ENCODE measurements at places on chromosomes 2 and 18.

DNA sequence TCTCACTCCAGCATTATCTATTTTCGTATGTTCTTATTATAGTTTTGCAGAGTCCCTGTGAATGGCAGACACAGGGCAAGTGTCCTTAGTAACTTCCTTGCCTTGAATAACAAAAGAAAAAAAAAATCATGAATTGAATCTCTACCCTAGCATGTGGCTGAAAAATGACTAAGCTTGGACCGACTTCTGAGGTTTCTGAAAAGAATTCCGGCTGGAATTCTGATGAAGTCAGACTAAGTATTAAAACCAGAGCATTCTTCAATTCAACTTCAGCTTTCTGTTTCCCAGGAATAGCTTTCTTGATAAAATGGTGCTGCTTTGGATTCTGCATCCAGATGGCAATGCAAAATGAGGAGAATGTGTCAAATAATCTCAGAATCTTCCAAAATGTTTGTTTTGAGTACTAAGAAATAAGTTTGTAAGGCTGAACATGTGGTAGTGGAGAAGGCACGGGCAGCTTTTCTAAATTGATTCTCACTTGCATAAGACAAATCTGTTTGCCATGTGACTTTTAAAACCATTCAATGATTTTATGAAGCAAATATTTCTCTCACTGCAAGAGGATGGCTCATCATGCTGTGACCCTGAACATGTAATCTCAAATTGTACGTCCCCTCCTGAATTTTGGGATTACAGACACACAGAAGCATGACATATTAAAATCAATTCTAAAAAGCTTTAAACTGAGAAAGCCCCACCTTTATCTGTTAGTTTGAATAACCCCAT lies 1462.8 kb upstream of the LRRTM1 start:
- DNase-seq: no peak

DNA sequence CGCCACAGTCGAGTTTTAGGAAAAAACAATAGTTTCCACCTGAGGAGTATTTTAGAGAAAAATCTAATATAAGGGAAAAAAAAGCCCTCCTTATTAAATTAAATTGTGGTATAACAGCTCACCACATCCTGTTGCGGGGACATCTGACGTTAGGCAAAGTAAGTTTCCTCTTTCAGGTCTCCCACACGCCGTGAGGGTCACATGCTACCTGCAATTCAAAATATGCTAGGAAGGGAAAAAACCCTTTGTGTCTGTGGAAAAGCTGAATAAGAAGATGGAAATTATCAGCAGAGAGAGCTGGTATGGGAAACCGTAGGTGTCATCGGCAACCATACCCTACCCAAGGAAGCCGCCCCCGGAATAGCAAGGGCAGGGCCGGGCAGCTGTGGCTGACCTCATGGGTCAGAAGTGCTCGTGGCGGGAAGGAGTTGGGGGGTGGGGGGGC lies 128.0 kb downstream of the NFATC1 start:
- peak; percentile 85 for DNase-seq

DNA sequence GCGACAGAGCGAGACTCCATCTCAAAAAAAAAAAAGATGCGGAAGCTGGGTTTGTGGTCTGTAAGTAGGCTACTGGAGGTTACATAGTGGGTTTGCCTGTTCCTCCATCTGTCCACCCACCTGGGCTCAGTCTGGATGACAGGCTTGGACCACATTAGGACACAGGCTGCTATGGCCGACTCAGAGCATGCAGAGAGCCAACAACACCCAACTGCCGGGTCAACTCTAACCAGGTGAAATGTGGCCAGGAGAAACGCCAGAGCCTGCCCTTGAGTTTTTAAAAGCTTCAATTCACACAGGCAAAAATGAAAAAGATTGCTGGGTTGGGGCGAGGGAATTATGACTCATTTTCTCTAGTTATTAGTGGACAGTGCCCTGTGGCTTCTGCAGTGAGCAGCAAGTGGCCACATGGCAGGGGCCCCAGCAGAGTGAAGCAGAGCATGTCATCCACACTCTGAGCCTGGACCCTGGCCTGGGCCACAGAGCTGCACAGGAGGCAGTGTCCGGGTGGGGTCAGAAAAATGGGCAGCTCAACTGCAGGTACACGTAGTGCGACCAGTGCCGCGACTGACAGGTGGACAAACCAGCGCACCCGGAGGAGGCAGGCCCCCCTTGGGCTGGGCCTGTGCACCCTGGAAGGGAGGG lies 67.4 kb downstream of the BIN1 start:
- no peak for DNase-seq

DNA sequence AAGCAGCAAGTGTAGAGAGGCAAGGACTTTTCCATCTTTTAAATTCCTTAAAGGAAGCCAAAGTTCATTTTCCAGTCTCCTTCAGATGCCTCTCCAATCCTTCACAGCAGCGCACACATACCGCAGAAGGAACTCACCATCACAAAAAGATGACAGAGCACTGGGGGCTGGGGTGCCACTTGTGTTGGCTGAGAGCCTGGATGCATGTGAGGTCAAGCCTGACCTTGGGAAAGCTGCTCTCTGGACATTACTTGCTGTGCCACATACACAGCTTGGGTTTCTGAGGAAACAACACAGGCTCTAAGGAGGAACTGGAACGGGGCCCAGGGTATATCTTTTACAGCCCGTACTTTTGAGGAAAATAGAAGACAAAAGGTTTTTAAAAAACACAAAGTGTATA lies 364.3 kb upstream of the MEX3C start:
- DNase-seq: no peak

GRCh38 chr2:155309483-155309882 lies 611.0 kb downstream of the KCNJ3 start:
- DNase-seq: no peak

- no peak for DNase-seq
These were observed 258.9 kb downstream of the METTL4 start for GRCh38 chr18:2312440-2312839.

DNA sequence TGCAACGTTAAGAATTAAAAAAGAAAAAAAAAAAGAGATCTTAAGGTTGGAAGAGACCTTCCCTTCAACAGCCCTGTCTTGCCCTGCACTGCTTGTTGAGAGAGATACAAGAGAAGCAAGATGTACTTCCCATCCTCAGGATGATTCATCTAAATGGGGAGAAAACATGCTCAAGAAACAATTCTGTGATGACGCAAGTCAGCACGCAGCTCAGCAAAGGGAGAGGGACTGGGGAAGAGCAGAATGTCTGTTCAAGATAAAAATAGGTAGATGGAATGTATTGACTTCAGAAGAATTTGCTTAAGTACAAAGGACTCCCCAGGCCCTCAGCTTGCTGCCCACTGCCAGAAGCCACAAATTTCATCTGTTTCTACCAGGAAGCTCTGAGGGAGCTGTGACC lies 198.2 kb upstream of the SPRED2 start:
- DNase-seq: no peak

DNA sequence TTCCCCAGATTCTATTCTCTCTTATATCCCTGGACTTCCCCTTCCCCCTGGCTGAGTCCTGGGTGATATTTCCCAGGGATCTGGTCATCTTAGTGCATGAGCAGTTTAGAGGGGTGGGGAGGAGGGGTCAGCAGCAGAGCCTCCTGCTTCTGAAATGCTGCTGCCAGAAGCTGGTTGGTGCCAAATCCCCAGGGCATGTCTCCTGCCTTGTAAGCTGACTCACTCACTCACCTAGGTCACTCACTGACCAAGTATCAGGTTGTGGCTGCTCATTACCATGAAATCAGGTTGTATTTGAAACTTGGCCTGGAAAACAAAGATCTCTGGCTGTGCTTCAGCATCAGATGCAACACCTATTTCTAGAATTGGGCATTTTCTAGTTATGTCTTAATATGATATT lies 14.3 kb downstream of the GPR39 start:
- no peak for DNase-seq

DNA sequence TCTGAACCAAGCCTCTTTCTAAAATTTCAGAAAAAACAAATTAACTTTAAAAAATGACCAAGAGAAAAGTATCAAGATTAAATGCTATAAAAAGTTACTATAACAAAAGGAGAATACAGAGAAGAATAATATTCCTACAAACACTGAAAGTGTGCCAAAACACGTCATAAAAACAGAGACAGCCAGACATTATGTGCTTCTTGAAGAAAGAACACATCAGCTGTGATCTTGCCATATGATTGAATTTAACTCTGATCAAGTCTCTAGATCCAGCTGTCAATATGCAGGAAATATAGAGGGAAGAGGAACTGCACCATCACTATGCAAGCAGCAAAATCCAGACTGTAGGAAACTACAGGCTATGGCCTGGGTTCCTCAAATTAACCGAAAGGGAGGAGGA lies 33.7 kb upstream of the COL5A2 start:
- DNase-seq: no peak

- no peak for DNase-seq
These were observed 289.5 kb upstream of the SLC14A2 start for GRCh38 chr18:45325778-45326177.

- DNase-seq: no peak
These were observed 1.1 kb downstream of the EMILIN1 start for GRCh38 chr2:27079233-27080139.

DNA sequence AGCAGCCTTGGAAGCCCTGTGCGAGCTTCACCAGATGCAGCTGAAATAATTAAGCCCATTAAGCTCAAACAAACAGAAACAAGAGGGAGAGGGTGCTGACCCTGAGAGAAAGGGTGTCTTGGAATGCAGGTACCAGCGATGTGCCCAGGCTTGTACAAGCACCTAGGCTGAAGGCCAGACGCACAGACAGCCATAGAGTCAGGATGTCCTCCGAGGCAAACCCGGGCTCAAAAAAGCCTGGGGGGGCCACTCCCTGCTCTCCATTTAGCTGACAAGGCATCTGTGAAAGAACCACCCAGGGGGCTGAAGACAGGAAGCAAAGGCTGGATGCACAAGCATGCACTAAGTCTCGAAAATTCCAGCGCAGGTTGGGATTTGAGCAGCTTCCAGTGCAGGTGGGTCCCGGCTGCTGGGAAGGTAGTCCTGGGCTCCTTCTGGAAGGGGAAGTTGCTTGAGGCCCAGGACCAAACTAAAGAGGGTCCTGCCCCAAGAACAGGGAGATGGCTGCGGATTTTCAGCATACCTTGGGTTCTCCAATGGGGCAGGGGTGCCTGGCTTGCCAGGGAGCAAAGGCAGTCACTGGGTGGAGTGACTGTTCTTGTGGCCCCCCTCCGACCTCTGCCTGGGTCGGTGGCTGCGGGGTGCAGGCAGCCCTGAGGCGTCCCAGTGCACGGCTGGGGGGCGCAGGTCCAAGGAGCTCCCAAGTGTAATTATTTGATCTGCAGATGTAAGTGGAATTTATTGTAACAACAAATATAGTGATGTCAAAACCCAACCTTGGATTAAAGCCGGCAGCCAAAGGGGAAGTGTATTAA lies 5.9 kb downstream of the GBX2 start:
- DNase-seq: no peak

DNA sequence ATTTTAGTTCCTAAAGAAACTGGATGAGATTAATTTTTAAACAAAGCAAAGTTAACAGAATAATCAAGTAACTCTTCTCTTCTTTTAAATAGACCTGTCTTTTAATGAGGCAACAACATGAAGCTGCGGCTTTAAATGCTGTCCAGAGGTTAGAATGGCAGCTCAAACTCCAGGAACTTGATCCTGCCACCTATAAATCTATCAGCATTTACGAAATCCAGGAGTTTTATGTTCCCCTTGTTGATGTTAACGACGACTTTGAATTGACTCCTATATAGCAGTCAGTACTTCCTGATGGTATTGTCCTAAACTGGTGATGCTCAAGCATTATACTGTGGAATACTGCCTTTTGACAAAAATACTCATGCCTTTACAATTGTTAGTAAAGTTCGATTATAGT lies 53.7 kb upstream of the TWSG1 start:
- DNase-seq: no peak

DNA sequence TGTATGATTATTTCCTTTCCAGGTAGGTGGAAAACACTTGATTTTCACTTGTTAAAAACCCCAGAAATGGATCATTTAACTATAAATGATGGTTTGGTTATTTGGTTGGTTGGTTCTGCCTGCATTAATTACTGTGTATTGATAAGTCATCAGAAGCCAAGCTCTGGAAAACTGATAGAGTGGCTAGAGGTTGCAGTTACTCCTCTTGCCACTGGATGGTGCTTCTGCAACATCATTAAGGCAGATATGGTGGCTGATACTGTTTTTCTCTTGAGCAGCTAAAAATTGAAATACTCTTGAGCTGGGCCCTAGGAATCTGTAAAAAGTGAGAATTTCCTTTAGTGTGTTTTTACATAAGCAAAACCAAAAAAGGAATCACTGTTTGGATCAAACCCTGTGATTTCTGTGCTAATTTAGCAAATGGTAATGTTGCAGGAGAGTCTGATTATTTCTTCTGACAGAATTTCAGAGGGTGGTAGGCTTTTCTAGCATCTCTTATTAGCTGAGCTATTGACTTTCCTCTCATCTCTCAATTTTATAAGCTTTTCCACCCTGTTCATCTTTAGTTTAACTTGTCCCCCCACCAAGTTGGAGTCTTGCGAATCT lies 54.3 kb downstream of the RAB10 start:
- DNase-seq: peak; percentile 21

- DNase-seq: no peak
These were observed 828.0 kb downstream of the SLC4A3 start for GRCh38 chr2:220455351-220455990.

GRCh38 chr18:25962176-25962575 lies 128.2 kb downstream of the SS18 start:
- no peak for DNase-seq

DNA sequence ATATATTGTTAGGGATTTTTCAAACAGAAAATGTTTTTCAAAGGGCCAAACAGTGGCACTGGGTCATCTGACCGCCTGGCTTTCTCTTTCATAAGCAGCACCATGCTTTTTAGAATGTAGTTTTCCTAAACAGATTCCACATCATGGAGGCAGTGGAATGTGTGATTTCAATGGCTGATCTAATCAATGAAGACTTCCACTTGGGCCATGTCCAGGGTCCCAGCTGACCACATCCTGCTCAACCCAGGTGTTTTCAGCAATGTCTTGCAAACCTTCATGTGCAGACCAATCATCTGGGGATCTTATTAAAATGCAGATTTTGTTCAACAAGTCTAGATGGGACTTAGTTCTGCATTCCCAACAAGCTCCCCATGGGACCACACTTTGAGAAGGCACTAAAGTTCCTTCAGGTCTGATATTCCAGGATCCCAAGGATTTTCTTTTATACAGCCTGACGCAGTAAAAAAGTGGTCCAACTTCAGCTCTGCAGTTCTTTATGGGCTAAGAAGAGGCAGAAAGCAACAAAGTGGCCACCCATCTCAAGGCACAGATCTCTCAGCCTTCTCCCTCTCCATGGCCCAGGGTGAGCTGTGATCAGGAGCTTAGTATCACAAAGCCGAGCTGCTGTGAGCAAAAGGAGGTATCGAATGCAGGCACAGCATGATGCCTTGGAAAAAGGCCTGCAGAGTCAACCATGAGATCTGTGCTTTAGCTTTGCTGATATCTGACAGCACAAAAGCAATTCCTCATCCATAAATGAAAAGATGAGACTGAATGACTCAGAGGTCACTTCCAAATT lies 3.7 kb downstream of the ALKAL2 start:
- no peak for DNase-seq

Measured in activated CD4-positive, alpha-beta T cell treated with anti-CD3 and anti-CD28 coated beads for 48 hours (primary cell).